Progenitor cell of endocrine pancreas (in vitro differentiated cells): ENCODE measurements at places on chromosomes 12 and 14. TPM values are rescaled to one million over a fixed set of nuclear protein-coding genes. Genes with fewer than 3 reads are reported as not detected.

DNA sequence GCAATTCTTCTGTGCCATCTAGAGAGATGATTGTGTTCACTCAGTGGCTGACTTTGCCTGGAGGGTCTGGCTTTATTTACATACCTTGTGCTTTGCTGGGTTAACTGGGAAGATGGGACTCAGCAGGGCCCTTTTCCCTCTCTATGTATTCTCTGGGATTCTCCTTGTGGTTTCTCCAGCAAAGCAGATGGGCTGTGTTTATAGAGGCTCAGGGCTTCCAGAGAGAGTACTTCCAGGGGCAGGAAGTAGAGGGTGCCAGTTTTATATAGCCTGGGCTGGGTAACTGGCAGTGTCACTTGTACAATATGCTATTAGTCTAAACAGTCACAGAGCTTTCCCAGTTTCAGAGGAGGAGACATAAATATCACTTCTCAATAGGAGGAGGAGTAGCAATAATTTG, 509.9 kb downstream of the DIO2 start:
- peaks cover 14% of the 10 kb centered on the region for H3K4me1 ChIP-seq
- no peak overlapping the region for H3K4me3 ChIP-seq
- no peak for DNase-seq

OVCH1 gene
- 0.31 and 0.65 TPM in 2 replicates for total RNA-seq

- no peaks in the 10 kb centered on the region for H3K36me3 ChIP-seq
- no peak overlapping the region for H3K4me3 ChIP-seq
- H3K27ac ChIP-seq = no peak overlapping the region
- no peaks in the 10 kb centered on the region for H3K4me1 ChIP-seq
- DNase-seq = no peak
Observed at GRCh38 chr14:57847096-57847495, 18.8 kb downstream of the SLC35F4 start.

FSCB gene
- total RNA-seq = not detected in 2 replicates
